ENCODE measurements at places on chromosomes 4 and X.

GRCh38 chrX:11781734-11782370, 23.8 kb downstream of the MSL3 start:
- DNase-seq: no peak

GRCh38 chr4:189656641-189657040, 284.0 kb upstream of the FRG1 start:
- no peak for DNase-seq

- no peak for DNase-seq
Measured at GRCh38 chr4:15003891-15004738, 1.8 kb downstream of the CPEB2 start.

DNA sequence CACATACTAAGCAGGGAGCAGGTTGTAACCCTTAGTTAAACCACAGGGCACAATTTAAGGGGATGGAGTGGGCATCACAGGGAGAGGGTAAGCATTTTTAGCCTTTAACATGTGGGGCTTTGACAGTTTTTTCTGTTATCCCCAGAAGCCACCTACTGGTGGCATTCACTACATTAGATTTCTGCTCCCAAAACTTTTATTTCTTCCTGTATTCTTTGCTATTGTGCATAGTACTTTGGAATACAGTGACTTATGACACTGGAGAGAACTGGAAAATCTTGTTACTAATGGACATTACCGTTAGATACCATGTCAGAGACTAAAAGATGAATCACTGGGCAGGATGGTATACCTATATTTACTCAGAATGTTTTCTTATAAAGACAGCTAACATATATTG, 7.3 kb downstream of the TRIM75 start:
- no peak for DNase-seq

GRCh38 chr4:16092682-16093319, 9.0 kb upstream of the PROM1 start:
- DNase-seq: no peak

GRCh38 chr4:182240161-182241130, 2.8 kb upstream of the TENM3 start:
- DNase-seq: no peak

DNA sequence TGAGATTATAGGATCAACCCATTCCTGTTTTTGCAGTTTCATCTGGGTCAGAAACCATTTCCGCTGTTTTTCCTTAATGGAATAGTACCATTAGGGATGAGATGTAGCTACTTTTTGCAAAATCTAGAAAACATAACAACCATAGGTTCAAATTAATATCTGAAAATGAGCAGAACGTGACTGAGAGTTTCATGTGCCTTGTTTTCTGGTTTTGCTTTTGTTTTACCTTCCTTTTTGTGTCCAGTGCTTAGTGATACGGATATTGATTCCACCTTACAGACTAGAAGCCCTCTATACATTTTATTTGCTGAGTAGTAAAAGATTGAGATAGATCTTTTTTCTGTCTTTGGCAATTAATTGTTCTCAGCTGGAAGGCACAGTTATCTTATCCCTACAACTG, 46.5 kb downstream of the SNX25 start:
- no peak for DNase-seq

GRCh38 chrX:138651494-138651893, 60.0 kb downstream of the FGF13 start:
- no peak for DNase-seq

DNA sequence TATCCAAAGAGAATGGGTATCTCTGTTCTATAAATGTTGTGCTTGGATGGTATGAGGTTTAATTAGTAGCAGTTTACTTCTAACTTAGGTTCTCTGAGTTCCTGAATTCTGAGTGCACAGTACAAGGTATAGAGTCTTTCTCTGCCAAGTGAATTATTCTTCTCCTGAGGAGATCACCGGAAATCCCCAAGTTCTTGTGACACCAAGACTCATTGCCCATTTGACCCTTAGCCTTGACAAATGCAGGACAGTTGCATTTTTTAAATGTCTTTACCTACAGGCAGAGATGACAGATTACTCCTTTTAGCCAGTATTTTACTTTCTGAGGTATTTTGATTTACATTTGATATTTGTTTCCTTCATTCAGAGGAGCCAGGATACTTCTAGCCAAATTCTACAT, 72.9 kb downstream of the MAOA start:
- no peak for DNase-seq

DNA sequence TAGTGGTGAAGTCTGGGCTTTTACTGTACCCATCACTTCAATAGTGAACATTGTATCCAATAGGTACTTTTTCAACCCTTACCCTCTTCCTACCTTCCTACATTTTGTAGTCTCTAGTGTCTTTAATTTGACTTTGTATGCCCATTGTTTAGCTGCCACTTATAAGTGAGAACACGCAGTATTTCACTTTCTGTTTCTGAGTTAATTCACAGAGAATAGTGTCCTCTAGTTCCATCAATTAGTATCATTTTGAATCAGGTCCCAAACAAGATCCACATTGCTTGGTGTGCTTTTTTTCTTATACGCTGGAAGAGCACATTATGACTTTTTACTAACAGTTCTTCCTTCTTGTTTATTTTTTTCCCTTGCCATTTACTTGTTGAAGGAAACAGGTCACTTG, 176.0 kb upstream of the WDFY3 start:
- no peak for DNase-seq

DNA sequence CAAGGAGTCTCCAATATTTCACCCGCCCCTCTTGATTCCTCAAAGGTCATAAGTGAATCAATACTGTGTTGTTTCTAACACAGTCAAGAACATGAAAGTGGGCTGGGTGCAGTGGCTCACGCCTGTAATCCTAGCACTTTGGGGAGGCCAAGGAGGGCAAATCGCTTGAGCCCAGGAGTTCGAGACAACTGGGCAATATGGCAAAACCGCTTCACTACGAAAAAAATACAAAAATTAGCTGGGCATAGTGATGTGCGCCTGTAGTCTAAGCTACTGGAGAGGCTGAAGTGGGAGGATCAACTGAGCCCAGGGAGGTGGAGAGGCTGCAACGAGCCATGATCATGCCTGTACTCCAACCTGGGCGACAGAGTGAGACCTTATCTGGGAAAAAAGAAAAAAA, 3.4 kb downstream of the ACSL1 start:
- no peak for DNase-seq

DNA sequence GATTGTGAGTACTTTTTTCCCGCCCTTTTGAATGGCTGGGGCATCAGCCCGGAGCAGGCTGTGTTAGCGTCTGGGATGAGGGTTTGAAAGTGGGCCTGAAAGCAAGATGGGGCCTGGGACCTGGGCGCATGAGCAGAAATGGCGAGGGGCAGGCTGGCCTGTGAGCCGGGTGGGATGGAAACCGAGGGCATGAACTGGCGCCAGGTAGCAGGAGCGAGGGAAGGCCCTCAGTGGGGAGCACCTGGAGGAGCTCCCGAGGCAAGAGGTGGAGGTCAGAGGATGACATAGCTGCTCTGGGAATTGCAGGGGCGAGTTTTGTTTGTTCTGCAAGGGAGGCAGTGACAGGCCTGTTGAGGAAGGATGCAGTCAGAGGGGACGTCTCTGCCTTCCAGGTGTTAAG, 68.6 kb downstream of the RGS12 start:
- DNase-seq: no peak

DNA sequence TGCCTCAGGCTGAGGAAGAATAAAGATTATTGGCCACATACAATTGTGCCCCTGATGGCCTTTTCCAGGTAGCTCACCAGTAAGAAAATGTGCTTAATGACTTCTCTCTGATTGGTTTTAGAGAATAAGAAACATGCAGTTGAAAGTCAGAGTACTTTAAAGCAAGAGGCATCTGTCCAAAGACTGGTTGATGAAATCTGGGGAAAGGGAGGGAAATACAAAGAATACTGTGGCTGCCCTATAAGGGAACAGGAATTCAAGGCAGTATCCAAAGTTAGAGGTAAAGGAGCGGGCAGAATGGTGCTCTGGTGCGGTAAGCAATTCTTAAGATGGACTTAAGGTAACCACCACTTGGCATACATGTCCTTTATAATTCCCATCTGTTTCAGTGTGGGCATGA, 11.4 kb downstream of the PBDC1 start:
- no peak for DNase-seq

DNA sequence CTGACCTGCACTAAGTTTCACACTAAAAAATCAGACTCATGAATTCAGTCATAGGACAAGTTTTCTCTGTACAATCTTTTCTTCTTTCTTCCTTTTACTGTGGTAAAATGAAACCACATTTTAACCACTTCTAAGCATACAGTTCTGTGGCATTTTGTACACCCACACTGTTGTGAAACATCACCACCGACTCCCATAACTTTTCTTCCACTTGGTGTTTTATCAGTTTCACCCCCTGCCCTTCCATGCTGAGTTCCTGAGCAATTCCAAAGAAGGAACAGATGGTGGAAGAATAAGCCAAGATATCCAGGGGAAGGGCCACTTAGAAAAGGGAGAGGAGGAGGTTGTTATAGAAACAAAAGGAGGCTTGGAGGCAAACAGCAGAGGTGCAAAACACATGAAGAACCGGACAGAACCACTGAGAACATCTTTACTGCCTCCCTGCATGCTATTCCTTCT, 22.6 kb downstream of the SLC25A4 start:
- DNase-seq: no peak

- no peak for DNase-seq
Measured at GRCh38 chr4:17599826-17600225, 14.6 kb upstream of the MED28 start.

GRCh38 chr4:12041828-12042227, 613.1 kb upstream of the HS3ST1 start:
- no peak for DNase-seq

DNA sequence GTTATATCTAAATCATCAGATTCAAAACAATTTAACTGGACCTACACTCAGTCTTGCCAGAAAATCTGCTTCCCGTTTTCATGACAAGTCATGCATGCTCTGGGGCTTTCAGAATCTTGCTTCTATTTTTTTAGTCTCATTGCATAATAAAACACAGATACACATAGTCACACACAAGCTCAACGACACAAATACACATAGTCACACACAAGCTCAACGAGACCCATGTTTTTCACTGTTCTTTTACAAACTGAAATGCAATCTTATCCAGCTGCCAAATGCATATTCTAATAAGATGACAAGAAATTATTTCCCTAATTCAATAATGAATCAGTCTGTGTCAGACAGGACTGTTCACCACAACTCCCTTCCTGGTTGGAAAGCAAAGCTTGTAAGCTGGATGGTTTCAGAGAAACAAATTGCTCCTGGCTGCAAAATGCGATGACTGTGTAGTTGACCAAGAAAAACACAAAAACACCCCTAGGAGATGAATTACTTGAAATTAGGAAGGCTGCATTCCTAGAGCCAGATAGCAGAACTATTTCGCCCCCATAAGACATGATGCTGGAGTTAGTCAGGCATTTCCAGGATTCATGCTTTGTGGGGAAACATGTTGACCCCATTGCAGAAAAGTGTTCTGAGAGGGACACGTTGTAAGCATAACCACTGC, 208.7 kb downstream of the CHIC2 start:
- DNase-seq: no peak

DNA sequence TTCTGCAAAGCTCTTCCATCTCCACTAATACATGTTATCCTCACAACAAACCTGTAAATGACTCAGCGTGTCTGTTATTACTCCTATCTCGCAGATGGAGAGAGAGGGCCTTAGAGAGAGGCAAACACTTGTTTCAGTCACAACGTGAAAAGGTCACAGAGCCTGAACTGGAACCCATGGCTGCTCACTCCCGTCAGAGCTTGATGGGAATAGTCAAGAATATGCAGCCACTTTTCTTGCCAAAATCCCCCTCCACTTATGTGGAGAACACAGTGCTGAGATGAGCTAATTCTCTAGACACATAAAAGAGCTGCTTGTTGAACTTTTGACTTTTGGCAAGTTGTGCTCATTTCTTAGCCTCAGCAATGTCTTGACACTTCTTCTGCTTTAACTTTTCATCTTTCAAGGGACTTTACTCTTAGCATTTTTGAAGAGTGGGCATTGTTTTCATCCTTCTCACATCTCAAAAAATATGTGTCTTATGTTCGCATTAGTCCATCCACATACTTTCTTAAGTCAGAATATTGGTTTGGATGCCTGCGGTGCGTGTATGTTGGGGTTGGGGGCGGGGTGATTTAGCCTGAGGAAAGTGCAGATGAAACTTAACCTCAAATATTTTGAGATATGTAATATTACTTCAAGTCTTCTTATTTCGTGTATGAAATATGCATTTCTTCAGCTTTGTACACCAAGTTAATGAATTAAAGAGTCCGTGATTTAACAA, 69.2 kb downstream of the SYNPO2 start:
- DNase-seq: no peak

DNA sequence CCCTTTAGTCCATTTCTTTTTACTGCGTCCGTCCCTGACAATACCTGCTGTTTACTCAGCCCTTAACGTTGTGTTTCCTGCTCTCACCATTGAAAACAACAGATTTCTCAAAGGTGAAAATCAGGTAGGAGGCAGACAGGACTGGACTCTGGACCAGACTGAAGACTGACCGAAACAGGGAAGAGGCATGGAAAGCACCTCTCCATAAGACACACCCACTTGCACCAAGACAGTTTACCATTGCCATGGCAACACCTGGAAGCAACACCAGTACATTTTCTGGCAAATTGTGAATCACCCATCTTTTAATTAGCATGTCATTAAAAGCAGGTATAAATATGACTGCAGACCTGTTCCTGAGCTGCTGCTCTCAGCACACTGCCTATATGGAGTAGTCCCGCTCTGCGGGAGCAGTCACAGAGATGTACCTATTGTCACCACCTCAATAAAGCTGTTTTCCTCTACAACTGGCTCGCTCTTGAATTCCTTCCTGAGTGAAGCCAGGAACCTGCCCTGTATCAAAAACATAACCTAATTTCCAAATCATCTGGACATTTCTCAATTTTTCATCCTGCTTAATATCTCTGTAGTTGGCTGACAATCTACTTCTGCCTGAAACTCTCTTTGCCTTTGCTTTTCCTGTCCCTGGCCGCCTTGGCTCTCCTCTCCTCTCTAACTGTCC, 117.0 kb downstream of the RNF150 start:
- DNase-seq: no peak

- no peak for DNase-seq
Measured at GRCh38 chr4:26010304-26010703, 96.3 kb downstream of the SMIM20 start.

DNA sequence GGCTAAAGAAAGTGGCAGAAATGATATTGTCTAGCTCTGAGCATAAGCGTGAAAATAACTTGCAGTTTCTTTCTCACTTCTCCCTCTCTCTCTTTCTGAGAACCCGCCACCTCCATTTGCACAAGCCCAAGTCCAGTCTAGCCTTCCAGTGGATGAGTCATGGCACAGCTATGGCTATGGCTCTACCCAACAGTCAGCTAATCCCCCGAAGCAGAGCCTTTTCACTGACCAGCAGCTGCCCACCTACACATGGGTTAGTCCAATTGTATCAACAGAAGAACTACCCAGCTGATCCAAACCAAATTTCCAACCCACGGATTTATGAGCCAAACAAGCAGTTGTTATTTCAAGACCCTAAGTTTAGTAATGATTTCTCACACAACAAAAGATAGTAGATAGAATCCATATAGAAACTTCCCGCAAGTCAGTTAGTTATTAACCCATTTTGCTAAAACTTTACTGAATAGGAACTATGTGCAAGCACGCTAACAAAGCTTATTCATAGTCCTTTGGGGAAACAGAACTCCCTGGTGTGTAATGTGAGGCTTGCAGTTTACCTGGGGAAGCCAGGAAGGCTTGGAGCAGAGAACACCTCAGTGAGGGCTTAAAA, 282.3 kb downstream of the INPP4B start:
- no peak for DNase-seq
